ENCODE measurements at places on chromosomes 2 and 18. TPM values are rescaled to one million over a fixed set of nuclear protein-coding genes. Genes with fewer than 3 reads are reported as not detected.

Gene ACYP2
- total RNA-seq: 3.4 TPM

Gene LCT
- total RNA-seq: 0.04 TPM

Gene PELI1
- total RNA-seq: 15.7 TPM

Gene SKOR2
- total RNA-seq: not detected

Gene GTF2A1L
- total RNA-seq: not detected

Gene POTEI
- 3.7 TPM for total RNA-seq

Gene SERPINB12
- total RNA-seq: not detected

Gene TACR1
- total RNA-seq: not detected

Gene ZNF385B
- not detected for total RNA-seq

Gene ANKRD30B
- total RNA-seq: not detected

Gene SPEG
- 6.0 TPM for total RNA-seq

Gene DSG4
- total RNA-seq: not detected

Gene PROKR1
- 0.18 TPM for total RNA-seq

Gene ALLC
- total RNA-seq: not detected

Gene PTPRN
- 0.71 TPM for total RNA-seq
